ENCODE measurements at places on chromosomes 7 and 10. TPM values are rescaled to one million over a fixed set of nuclear protein-coding genes. Genes with fewer than 3 reads are reported as not detected.
A peak's percentile ranks its signal among the peaks of the same experiment; 100 is the strongest.

The HMX2 gene
- total RNA-seq: not detected

DNA sequence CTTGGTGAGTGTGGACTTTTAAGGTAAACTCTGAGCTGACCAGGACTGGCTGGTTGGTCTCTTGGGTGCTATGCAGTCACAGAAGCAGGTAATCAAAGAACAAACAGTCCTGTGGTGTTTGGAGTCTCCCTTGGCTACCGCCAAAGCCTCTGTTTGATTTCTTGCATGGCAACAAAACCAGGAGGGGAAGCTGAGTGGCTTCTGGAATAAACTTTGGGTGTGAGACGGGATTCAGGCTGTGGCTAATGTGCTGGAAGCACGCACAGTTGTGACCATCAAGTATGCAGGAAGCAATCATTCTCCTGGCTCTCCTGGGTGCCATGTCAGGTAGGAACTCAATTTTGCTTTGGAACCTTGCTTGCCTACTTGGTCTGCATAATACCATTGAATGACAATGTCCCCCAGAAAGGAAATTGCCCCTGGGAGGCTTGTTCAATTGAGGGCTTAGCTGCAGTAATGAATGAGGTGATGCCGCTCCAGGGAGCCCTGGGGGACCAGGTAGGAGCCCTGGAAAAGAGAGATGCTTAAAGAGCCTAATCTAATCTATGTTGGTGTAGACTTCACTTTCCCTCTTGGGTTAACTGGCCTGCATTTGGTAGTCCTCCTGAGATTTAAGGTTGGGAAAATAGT is at the start of gene CDHR3:
Gene CDHR3, plus strand, starts transcription at position 227 of the 630 bp plus-strand sequence. Its CDS starts 55 bp downstream, at position 282.
- no peak for DNase-seq

DNA sequence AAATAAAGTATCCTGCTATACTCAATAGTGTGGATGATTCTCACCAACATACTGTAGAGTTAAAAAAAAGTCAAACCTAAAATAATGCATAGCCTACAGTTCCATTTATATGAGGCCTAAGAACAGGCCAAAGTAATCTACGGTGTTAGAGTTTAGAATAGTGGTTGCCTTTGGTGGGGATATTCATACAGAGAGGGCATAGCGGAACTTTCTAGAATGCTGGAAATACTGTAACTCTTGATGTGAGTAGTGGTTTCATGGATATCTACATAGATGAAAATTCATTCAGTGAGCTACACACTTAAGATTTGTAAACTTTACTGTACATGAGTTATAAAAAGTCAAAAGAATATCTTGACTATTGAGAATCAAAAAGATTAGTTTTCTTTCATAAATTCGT is 349.9 kb upstream of the NFE2L3 start:
- no peak for DNase-seq

The AMZ1 gene
- 0.07 TPM for total RNA-seq

GRCh38 chr10:101817337-101818118 is 716 bp downstream of the OGA start:
- DNase-seq: peak; percentile 25

- DNase-seq: no peak
Measured at GRCh38 chr10:112813866-112814591, 136.0 kb upstream of the TCF7L2 start.
